CD4-positive, alpha-beta T cell treated with Interleukin-15 for 4 hours (primary cell): ENCODE measurements at places on chromosomes 16 and 17.

GRCh38 chr16:57575468-57576277 is 33.2 kb downstream of the ADGRG5 start:
- no peak for DNase-seq

- no peak for DNase-seq
Measured at GRCh38 chr16:56115817-56116576, 75.3 kb upstream of the GNAO1 start.

- DNase-seq = no peak
Measured at GRCh38 chr17:38715216-38715943, 10.3 kb downstream of the MLLT6 start.

DNA sequence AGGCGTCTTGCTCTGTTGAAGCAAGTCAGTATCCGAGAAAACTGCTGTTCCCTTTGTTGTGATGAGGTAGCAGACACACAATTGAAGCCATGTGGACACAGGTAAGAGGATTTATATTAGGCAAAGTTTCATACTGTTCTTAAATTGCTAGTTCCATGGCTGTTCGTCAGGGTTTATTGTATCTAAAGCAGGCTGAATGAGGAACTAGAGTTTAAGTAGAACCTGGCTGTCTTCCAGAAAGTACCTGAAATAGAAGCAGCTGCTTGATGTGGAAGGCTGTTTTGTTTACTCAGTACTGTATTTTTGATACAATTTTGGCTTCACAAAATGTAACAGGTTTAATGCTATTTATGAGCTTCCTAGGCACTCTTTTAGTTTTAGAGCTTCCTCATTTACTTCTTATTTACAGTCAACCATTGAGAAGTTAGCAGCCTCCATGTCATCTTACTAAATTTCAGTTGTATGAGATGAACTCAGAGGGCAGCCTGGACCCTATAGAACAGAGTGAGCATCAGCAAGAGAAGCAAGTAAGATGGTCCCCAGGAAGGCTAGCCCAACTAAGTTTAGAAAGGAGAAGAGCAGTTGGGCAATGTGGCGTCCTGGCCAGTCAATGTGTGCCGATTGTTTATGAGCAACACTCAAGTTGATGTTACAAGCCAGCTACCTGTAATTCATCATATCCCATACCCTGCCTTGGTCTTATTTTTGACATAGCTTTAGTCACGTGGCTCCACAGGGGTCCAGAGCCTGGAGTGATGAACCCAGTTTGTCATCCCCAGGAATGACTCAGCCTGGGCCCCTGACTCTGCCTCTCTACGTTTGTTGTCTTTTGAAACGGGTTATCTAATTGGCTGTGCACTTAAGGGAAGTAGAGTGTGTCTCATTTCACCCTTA is 9.7 kb upstream of the ARL2BP start:
- no peak for DNase-seq

DNA sequence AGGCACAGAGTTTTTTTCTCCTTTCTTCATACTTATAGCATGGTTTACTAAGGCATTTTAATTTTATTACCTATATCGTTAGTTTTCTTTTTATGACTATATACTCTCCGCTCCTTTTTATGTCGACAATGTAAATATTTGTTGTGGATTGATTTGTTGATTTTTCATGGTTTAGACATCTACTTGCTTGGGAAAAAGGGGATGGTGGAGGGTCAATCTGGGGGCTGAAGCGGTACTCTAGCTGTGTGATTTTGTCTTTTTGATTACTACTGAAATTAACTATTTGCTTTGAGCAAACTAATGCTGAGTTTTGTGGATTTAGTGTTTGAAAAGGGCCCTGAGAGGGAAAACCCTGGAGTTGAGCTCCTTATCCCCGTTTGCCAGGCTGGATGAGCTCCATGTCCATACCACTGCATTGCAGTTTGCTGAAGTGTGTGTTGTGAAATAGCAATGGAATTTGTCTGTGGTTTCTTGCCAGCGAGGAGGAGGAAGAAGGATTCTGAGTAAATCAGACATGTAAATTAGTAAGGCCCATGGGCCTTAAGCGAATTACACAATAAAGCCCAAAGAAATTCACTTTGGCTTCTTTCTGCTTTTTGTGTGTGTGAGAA is 72.0 kb downstream of the FTO start:
- DNase-seq = no peak

DNA sequence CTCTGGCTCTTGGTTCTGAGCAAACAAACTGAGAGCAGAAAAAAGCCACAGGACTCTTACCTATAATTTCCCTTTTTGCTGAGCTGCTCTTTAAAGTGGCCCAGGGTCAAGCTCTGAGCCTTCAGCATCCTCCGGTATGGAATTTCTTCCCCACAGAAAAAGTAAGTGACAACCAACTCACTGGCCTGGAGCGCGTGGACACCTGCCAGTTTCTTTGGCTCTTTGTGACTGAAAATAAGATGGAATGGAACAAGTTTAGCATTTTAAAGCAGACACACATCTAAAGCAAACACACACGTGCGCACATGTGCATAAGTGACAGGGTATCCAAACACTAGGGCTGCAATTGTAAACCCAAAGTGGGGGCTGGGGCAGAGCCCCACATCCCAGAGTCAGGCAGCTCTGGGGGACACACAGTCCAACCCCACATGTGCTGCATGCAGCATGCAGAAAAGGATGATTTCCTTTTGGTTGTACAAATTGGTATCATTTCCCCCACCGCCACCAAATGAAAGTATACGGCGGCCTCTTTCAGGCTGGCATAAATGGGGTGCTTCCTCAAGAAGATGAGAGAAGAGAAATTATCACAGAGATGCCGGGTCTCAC is 27.5 kb downstream of the AXIN2 start:
- DNase-seq = no peak

- DNase-seq = no peak
Measured at GRCh38 chr17:43767053-43767712, 8.6 kb upstream of the SOST start.

- no peak for DNase-seq
Measured at GRCh38 chr16:1374418-1375297, 22.9 kb downstream of the GNPTG start.

DNA sequence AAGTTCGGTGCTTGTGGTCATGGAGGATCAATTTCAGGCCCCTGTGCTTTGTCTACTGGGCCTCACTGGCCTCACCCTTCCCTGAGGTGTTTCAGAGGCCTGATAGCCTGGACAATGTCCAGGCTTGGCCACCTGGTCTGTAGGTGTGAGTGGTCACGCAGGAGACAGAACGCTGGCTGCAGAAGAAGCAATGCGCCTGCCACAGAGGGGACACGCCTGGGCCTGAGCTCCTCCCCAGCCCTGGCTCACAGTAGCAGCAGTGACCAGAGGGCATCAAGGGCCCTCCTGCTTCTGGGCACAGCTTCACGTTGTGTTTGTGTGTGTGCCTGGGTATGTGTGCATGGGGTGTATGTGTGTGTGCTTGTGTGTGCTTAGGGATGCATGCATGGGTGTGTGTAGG is 1.9 kb upstream of the PITPNM3 start:
- no peak for DNase-seq

GRCh38 chr17:52025236-52025635 is 133.3 kb downstream of the CA10 start:
- no peak for DNase-seq

DNA sequence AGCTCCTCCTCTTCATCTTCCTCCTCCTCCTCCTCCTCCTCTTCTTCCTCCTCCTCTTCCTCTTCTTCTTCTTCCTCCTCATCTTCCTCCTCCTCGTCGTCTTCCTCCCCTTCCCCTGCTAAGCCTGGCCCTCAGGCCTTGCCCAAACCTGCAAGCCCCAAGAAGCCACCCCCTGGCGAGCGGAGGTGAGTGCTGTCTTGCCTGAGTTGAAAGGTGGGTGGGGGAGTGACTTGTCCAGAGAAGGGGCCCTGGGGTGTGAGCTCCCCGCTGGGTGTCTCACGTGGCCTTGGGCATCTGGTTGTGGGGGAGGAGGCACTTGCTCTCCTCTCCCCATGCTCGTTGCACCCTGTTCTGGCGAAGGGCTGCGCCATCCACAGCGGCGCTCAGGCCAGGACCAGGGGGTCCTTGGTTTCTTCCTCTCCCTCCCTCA is 8.0 kb downstream of the ELOB start:
- no peak for DNase-seq

- DNase-seq = no peak
Measured at GRCh38 chr16:17340804-17341203, 130.0 kb downstream of the XYLT1 start.

- DNase-seq = peak; percentile 65
Measured at GRCh38 chr16:84759061-84759460, 59.3 kb downstream of the USP10 start.

DNA sequence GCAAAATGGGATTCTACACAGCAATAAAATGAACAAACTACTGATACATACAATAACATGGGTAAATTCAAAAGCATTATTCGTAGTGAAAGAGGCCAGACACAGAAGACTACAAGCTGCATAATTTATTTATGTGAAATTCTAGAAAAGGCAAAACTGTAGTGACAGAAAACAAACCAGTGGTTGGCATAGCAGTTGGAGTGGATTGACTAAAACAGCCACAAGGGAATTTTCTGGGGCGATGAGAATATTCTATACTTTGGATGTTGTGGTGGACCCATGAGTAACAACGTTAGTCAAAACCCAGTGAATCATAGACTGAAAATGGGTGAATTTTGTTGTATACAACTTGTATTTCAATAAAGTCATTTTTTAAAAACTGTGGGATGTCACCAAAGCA is 63.2 kb upstream of the RPL38 start:
- no peak for DNase-seq

- DNase-seq = no peak
Measured at GRCh38 chr17:46039592-46040186, 40.6 kb downstream of the STH start.

DNA sequence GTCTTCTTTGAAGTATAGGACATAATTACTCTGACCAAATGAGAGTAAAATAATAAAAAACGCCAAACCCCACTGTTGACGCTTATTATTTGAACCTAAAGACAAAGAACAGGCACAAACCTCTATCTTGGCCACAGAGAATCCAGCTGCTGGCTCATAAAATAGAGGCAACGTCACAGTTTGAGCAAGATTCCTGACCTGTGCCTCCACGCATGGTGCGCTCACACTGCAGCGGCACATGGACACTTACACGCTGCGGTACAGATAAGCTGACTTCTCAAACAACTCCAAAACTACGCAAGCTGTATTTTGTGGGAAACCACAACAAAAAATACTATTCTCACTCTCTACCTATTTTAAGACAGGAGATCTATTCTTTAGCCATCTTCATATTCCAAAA is 38.8 kb upstream of the TRAP1 start:
- no peak for DNase-seq

- no peak for DNase-seq
Measured at GRCh38 chr17:27379888-27380533, 76.2 kb upstream of the KSR1 start.

- DNase-seq = no peak
Measured at GRCh38 chr17:1718362-1719165, 5.9 kb upstream of the WDR81 start.

DNA sequence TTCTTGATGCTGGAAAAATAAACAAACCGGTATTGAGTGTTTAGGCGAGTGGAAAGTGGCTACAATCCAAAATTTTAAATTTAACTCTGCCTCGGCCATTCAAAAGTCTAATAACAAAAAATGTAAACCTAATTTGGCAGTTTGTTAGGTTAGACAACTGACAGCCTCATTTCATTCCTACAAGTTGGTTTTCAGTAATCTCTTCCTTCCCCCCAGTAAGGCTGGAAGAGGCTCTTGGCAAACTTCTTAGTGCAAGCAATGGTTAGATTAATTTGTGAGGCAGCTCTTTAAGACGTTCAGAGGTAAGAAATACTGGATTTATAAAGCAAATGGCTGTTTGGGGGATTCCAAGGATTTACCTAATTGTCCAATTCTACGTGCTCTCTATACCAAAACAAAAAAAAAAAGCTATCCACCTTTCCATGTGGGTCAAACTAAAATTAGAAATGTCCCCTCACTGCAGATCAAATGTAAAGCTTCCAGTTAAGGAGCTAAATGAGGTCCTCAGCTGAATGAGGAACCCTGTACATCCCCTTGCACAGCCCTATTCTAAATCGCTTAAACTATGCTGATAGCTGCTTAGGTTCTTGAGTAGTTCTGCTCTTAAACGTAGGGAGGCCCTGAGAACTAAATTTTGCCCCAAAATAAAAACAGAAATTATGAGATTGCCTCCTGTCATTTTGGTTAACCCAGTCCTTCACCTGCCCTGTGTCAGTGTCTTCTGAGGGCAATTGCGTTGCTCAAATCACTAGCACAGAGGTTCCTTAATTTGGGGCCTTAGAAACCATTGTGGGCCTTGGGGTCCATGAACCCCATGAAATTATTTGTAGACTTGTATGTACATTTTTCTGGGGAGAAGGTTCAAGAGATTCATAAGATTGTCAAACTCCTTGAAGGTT is 2.9 kb downstream of the HEXIM1 start:
- DNase-seq = no peak

GRCh38 chr17:76709077-76709950 is 1.5 kb downstream of the MXRA7 start:
- no peak for DNase-seq

- peak; percentile 74 for DNase-seq
Measured at GRCh38 chr17:74779948-74780400, 3.8 kb upstream of the NAT9 start.

DNA sequence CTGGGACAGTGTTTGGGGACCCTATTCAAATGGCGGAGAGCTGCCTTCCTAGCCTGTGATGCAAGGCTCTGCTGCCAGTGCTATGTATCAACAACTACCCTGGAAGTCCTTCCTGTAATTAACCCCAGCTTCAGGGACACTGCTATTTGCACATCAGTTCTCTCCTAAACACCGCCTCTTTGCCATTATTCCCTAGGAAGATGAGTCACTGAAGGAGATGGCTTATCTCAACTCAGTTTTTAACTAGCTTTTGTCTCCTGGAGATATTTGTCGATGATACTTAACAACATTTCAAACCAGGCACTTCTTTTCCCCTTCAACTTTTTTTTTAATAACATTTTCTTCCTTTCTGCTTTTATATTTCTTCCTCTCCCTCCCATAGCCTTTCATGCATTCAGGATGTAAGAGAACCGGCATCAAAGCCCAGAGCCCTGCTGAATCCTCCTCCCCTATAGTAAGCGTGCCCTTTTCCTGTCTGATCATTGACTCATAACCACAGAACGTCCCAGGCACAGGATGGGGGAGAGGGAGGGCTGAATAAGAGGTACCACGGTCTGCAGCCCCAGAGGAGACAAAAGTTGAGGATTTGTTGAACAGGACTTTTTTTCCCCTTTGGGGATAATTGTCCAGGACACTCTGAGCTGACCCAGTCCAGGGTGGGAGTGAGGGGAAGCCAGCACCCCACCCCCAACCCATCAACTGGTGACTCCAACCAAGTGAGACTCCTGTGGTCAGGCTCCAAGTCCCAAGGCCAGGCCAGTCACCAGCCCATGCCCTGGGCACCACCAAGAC is 387.8 kb upstream of the SALL1 start:
- DNase-seq = no peak

GRCh38 chr17:73684183-73684582 is 39.9 kb upstream of the SDK2 start:
- no peak for DNase-seq
